ENCODE measurements at places on chromosomes 7 and 10. TPM values are rescaled to one million over a fixed set of nuclear protein-coding genes. Genes with fewer than 3 reads are reported as not detected.

NOS3 gene
- 7.1 TPM for total RNA-seq

DYNC1I1 gene
- 0.08 TPM for total RNA-seq

EPC1 gene
- total RNA-seq: 173 TPM

CALML5 gene
- not detected for total RNA-seq

CALCR gene
- not detected for total RNA-seq

INMT gene
- 0.36 TPM for total RNA-seq

NPSR1 gene
- not detected for total RNA-seq

ASZ1 gene
- not detected for total RNA-seq

RET gene
- total RNA-seq: not detected

DNA sequence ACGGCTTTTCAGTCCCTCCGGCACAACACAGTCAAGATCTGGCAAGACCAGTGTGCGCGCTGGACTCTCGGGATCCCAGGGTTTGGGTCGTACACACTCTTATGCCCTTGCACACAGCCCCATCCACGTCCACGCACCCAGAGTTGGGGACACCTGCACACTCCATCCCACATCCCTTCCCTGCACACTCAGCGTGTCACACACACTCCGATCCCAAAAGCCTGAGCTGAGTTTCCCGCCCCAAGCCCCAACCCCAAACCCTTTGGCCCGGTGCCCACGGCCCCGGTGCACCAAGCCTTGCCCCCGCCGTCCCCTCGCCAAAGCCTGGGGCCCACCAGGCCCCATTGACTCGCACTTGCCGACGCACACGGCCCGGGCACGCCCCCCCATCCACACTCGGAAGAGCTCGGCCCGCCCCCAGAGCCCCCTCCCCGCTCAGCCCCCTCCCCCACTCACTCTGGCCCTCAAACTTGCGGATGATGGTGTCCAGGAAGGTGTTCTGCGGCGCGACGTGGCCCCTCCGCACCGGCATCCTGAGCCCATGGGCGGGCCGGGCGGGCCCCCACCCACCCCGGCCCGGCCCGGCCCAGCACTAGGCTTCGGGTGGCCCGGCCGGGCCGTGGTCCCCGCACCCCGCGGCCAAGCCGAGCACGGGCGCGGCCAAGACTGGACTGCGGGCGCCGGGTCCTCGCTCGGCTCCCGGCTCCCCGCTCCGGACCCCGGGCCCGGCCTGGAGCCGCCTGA lies 567 bp downstream of the KCNH2 start:
- no peak overlapping the region for H3K27ac ChIP-seq
- peaks cover 64% of the 10 kb centered on the region for H3K4me1 ChIP-seq
- H3K27me3 ChIP-seq: peaks cover 41% of the 10 kb centered on the region

GRCh38 chr7:101911800-101912715 lies 94.6 kb downstream of the CUX1 start:
- DNase-seq: no peak
- no peak overlapping the region for H3K4me3 ChIP-seq
- H3K27me3 ChIP-seq: no peaks in the 10 kb centered on the region
- peaks cover 14% of the 10 kb centered on the region for H3K36me3 ChIP-seq
- H3K4me1 ChIP-seq: no peaks in the 10 kb centered on the region

- H3K27ac ChIP-seq: no peak overlapping the region
- H3K4me3 ChIP-seq: no peak overlapping the region
- no peaks in the 10 kb centered on the region for H3K4me1 ChIP-seq
- H3K27me3 ChIP-seq: no peaks in the 10 kb centered on the region
- DNase-seq: no peak
These were observed 612.1 kb upstream of the FZD8 start for GRCh38 chr10:36254199-36254598.

GRCh38 chr10:18684416-18684815 lies 25.2 kb downstream of the ARL5B start:
- no peak overlapping the region for H3K4me3 ChIP-seq
- no peaks in the 10 kb centered on the region for H3K4me1 ChIP-seq
- no peaks in the 10 kb centered on the region for H3K27me3 ChIP-seq

- H3K4me1 ChIP-seq: no peaks in the 10 kb centered on the region
- H3K27ac ChIP-seq: no peak overlapping the region
- H3K36me3 ChIP-seq: peaks cover 6% of the 10 kb centered on the region
- H3K27me3 ChIP-seq: no peaks in the 10 kb centered on the region
- DNase-seq: no peak
These were observed 107.6 kb upstream of the SAMD8 start for GRCh38 chr10:75003891-75004290.

DNA sequence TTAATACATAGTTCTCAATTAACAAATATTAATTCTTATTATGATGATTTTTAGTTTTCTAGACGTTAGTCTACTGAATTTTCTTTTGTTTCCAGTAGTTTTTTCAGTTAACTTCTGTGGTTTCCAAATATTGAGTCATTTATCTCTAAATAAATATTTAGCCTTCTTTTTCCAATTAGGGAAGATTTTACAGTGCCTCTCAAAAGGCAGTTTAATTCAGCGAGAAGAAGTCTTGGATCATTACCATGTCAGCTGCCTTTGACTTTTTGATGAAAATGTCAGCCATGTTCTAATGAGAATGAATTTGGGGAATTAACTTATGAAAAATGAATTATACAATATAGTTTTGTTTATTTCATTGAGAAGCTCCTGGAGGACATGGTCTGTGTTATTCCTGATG lies 90.0 kb downstream of the CDK14 start:
- DNase-seq: no peak
- no peaks in the 10 kb centered on the region for H3K4me1 ChIP-seq
- H3K4me3 ChIP-seq: no peak overlapping the region
- no peak overlapping the region for H3K27ac ChIP-seq
- H3K27me3 ChIP-seq: no peaks in the 10 kb centered on the region
- no peaks in the 10 kb centered on the region for H3K36me3 ChIP-seq

DNA sequence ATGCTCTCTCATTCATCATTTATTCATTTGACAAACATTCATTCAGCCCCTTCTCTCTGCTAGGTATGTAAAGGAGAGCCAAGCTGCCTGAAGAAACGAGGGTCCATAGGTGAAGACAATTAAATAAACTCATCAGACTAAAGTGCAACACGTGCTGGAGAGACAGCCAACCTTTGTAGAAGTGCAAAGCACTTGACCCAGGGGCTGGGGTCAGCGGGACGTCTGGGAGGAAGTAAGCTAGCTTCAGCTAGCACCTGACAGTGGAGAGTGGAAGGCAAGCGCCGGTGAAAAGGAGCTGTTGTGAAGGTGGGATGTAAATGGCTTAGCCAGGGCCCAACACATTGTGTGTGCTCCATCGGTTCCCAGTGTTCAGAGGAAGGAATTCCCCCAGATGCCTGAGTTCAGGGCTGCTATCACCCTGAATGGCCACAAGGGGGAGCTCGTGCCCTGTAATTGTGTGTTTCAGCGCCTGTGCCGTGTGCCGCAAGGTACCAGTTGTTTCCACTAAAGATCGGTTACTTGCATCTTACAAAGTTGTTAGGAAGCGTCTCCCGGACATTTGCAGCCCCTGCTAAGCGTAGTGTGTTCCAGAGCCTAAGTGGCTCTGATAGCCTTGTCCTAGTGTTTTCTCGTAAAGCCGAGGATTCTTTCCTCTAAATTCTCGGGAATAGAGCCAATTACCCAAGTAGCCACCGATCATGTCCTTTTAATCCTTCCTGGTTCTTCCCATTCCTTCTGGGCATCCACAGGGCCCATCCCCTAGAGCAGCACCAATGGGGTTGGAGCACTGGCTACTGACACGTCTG lies 30.6 kb downstream of the TLX1 start:
- peaks cover 34% of the 10 kb centered on the region for H3K27me3 ChIP-seq
- peaks cover 9% of the 10 kb centered on the region for H3K4me1 ChIP-seq
- DNase-seq: peak; percentile 53
- no peak overlapping the region for H3K27ac ChIP-seq
- no peak overlapping the region for H3K4me3 ChIP-seq

GRCh38 chr7:35993113-35993512 lies 159.9 kb upstream of the EEPD1 start:
- no peak overlapping the region for H3K27ac ChIP-seq
- no peaks in the 10 kb centered on the region for H3K4me1 ChIP-seq
- no peaks in the 10 kb centered on the region for H3K27me3 ChIP-seq
- H3K36me3 ChIP-seq: no peaks in the 10 kb centered on the region

DNA sequence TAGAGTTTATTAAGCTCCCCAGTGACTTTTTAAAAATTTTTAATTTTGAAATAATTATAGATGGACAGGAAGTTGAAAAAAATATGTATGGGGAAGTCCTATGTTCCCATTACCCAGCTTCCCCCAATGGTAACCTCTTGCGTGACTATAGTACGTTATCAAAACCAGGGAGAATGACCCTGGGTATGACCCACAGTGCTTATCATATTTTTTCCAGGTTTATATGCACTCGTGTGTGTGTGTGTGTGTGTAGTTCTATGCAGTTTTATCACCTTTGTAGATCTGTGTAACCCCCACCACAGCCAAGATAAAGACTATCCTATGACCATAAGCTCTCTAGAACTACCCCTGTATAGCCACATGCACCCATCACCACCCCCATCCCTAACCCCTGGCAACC lies 72.8 kb downstream of the TBXAS1 start:
- H3K27ac ChIP-seq: no peak overlapping the region
- DNase-seq: no peak
- H3K36me3 ChIP-seq: no peaks in the 10 kb centered on the region
- no peak overlapping the region for H3K4me3 ChIP-seq
- H3K4me1 ChIP-seq: no peaks in the 10 kb centered on the region
- no peaks in the 10 kb centered on the region for H3K27me3 ChIP-seq

- DNase-seq: no peak
- H3K36me3 ChIP-seq: peaks cover 19% of the 10 kb centered on the region
- no peak overlapping the region for H3K27ac ChIP-seq
- peaks cover 3% of the 10 kb centered on the region for H3K4me1 ChIP-seq
These were observed 75.5 kb downstream of the HIPK2 start for GRCh38 chr7:139702313-139702731.

DNA sequence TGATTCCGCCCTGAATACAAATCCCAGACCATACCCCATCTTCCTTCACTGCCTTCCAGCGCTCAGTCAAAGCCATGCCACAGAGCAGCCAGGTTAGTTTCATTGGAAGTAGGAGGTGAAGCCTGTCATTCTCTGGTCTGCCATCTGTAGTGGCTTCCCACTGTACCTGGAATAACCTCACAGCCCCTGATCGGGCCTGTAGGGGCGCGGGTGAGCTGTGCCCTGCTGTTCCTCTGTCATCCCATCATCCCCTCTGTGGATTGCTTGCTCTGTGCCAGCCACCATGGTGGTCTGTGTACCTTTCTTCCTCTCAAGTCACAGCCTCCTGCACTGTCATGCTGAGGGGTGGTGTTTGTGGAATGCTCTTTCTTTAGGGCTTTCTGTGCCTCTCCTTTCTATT lies 155.1 kb downstream of the ZNF22 start:
- H3K27ac ChIP-seq: no peak overlapping the region
- H3K27me3 ChIP-seq: no peaks in the 10 kb centered on the region
- H3K4me3 ChIP-seq: no peak overlapping the region
- no peaks in the 10 kb centered on the region for H3K4me1 ChIP-seq
- no peak for DNase-seq

DNA sequence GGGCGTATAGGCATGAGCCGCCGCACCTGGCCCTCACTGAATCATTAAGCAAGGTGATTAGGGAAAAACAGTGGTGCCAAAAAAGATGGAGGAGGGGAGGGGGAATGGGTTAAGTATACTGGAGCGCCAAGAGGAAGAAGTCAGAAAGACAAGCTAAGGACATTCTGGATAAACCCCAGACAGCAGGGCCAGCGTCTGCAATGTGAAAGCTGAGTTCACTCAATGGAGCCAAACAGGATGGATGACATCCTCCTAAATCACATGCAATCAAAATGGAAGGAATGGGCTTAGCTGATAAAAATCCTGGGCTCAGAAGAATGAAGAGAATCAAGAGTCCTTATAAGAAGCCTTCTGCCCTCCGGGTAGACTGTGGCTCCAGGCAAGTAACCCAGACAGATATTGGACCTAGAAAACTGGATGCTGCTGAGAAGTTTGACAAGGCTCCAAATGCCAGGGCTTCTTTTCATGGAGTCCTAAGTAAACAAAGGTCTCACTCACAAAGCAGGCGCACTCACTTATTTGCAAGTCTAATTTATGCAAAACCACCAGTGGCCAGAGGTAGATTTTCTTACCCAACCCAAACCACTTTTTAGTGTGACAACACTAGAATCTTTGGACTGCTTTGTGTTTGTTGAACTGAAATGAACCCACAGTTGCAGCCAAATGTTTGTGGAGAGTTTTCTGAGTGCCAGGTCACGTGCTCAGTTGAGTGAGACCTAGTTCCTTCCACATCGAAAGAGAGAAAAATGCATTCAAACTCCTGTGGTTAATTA lies 519.1 kb upstream of the AUTS2 start:
- no peaks in the 10 kb centered on the region for H3K27me3 ChIP-seq
- H3K4me3 ChIP-seq: no peak overlapping the region
- DNase-seq: no peak
- no peaks in the 10 kb centered on the region for H3K4me1 ChIP-seq
- H3K27ac ChIP-seq: no peak overlapping the region
- H3K36me3 ChIP-seq: no peaks in the 10 kb centered on the region

GRCh38 chr7:117163101-117163500 lies 159.8 kb downstream of the WNT2 start:
- H3K36me3 ChIP-seq: no peaks in the 10 kb centered on the region
- H3K27me3 ChIP-seq: no peaks in the 10 kb centered on the region
- no peak for DNase-seq
- no peak overlapping the region for H3K4me3 ChIP-seq

- no peak overlapping the region for H3K4me3 ChIP-seq
- DNase-seq: no peak
- peaks cover 2% of the 10 kb centered on the region for H3K4me1 ChIP-seq
- H3K36me3 ChIP-seq: no peaks in the 10 kb centered on the region
- peaks cover 5% of the 10 kb centered on the region for H3K27me3 ChIP-seq
These were observed 14.1 kb upstream of the TNPO3 start for GRCh38 chr7:129069021-129069420.

DNA sequence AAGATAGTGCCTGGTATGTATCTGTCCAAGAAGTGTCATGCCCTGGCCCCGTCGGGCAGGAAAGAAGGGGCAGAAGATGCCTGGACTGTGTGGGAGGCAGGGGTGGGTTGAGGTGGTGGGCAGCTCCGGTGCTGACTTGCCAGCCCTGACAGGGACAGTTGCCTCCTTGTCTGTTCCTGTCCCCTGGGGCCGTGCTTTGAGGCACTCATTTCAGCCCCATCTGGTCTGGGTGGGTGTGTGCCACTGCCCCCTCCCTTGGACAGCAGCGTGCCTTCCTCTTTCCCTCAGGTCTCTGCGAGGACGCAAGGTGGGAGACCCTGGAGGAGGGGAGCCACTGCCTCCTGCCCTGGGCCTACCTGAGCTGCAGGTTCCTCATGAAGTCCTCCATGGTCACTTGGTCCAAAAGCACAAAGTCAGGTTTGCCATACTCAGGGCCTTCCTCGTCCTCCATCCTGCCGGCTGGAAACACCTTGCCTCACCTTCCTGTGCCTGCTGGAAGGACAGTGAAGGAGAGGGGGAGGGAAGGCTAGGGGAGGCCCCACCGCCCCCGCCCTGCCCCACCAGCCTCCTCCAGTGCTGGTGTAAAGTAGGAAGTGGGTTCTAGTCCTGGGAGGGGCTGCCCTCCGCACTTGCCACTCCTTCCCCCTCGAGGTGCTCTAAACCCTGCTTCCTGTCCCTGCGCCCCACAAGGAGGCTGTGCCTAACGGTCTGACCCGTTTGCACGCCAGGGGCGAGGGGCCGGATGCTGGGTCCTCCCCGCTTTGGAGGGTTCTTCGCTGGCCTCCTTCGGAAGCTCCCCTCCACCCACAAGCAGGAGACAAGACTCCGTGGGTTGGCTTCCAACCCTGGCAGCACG lies at the start of gene MYO1G:
Gene MYO1G, minus strand, starts transcription at position 505 of the 856 bp plus-strand sequence. Its CDS starts 54 bp downstream, at position 451.
- H3K27ac ChIP-seq: peak within 1 kb of the TSS; percentile 92
- no peaks in the 10 kb centered on the region for H3K27me3 ChIP-seq
- DNase-seq: peak; percentile 84
- peaks cover 47% of the 10 kb centered on the region for H3K36me3 ChIP-seq
- H3K4me3 ChIP-seq: peak within 1 kb of the TSS; percentile 73
- H3K4me1 ChIP-seq: peaks cover 90% of the 10 kb centered on the region

- DNase-seq: no peak
- no peaks in the 10 kb centered on the region for H3K36me3 ChIP-seq
These were observed 7.8 kb upstream of the GLI3 start for GRCh38 chr7:42244828-42245227.
